Right hindlimb (tissue), 1 donor: ENCODE measurements at places on chromosomes 6 and 20.

DNA sequence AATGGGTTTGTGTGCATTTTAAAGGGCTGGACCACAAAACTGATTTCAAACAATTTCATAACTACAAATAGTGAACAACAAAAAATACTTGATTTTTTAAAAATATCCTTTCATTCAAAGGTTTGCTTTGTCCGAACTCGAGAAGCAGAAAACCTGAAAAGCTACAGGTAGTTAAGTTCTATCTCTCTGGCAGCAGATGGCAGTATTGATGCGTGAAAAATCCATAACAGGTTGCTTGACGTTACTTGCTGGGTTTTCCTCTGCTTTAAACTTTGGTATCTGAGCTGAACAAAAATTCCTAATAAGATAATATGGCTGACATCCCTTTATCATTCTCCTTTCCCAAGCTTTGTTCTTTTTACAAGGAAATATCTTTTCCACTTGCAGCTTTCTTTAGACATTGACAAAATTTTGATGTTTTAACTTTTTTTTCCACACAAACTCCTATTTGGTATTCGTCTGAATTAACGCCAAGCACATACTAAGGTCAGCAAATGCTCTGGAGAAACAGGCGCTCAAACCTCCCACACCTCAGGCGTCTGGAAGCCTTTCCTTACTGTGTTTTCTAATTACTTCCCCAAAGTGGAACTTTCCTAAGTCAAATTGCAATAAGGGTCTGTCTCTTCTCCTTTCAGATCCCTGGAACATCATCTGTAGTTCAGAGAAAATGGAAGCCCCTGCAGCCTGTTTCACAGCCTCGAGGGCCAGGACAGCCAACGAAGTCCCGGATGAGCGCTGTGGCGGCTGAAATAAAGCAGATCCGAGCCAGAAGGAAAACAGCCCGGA, 50.3 kb upstream of the GFRAL start:
- peak; percentile 45 for DNase-seq

- no peak for DNase-seq
These were observed 1223.0 kb downstream of the EPHA7 start for GRCh38 chr6:92196325-92196724.

- no peak for DNase-seq
These were observed 10.9 kb upstream of the NCOA3 start for GRCh38 chr20:47490795-47491194.

DNA sequence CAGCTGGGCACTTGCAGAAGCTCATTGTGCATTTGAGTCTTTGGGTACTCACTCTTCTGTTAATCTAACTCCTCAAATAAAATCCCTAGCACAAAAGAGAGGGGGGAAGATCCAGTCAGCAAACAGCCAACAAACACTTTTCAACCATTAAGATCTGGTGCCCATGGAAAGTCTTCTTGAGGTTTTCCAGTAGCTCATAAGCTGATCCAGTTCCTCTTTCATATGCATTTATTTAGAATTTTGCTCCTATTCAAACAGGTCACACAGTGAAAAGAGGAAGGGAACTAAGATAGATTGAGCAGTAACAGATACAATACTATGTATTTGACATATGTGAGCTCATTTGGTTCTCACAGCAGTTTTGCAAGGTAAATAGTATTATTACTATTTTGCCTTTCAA, 38.6 kb downstream of the HLA-DPB1 start:
- DNase-seq: no peak

DNA sequence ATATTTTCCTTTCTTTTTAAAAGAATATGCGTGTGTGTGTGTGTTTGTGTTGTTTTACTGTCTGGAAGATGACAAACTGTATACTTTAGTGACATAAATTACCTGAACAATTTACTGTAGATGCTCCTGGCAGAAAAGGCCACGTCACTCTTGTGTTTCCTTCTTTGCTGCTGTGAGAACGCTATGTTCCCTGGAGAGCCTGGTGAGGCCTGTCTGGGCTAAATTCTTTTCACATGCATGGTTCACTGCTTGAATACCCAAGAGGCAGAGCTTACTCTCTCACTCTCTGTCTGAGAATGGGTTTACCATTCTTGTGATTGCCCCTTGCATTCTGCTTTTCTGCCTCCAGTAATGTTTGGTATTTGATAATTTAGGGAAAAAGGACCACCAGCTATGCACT, 64.3 kb downstream of the EDN1 start:
- DNase-seq: no peak

DNA sequence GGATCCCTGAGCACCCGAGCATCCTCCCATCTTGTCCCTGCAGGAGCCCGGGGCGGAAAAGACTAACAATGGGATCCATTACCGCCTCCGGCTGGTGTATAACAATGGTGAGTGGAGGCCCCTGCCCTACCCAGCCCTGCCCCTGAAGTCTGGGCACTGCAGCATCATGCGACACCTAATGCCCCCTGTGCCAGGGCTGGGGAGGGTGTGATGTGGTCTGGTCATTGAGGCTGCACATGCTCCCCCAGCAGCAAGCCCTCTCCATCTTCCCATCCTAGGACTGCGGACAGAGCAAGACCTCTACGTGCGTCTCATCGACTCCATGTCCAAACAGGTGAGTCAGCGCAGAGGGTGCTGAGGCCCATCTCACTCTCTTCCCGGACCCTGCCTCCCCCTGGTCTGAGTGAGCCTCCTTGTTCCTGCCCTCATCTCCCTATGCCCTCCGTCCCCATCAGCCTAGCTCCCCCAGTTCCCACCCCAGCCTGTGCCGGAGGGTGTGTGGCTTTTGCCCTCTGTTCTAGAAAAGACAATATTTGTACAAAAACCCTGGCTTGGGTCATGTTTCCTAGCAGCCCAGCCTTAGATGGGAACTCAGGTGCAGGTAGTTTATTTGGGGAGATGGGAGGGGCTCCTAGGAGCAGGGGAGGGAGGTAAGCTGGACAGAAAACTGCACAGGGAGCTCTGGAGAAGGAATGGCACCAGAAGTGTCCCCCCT, 13.5 kb downstream of the EBF4 start:
- DNase-seq: no peak

DNA sequence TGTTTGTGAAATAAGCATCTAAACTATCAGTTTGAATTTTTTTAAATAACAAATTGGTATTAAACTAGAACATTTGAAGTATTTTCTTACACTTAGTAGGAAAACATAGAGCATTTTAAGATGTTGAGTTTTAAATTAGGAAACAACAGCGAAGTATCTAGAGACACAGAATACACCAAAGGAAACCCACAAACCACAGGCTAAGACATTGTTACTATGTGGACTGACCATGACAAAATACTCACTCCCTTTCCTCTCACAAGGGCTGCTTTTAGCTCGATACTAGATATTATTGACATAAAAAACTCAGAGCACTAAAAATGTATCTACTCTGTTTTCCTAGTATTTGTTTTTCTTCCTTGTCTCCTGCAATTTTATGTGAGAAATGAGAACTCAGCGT, 266.0 kb upstream of the CITED2 start:
- no peak for DNase-seq

DNA sequence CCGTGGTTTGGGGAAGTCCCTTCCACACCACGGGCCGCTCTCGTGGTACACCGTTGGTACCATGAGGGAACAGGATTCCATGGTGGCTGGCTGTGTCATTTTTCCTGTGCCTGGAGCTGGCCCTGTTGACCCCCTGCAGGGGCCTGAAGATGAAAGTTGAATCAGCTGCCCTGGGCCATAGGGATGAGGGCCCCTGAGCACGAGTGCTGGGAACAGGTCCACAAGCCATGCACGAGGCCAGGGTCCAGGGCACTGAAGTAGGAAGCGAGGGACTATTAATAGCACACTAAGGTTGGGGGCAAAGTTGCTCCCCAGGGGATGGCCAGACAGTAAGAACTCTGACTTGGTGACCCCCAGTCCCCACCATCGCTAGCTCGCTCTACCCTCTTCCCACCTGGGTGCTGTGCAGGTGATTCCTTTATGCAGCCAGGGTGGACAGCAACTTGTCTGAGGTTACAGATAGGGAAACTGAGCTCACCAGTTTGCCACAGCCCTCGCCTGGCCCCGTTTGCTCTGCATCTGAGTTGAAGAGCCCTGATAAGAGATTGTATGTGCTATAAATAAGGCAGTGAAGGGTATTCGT, 46.6 kb downstream of the SLC13A3 start:
- no peak for DNase-seq

DNA sequence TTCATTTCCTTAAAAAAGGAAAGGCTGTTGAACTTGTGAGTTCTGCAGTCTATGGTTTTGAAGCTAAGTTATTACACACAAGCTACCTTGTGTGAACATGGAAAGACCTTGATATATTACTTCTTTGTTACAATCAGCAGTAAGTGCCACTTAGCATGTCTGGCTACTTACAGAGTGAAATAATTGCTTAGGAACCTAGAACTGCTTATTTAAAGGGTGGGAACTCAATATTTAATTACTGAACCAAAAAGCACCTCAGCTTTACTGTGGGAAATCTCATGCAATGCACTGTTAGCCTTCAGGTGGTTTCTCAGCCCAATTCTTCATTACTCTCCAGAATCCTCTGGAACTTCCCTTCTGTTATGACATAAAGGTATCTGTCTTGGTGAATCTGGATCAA, 17.9 kb downstream of the PERP start:
- no peak for DNase-seq

DNA sequence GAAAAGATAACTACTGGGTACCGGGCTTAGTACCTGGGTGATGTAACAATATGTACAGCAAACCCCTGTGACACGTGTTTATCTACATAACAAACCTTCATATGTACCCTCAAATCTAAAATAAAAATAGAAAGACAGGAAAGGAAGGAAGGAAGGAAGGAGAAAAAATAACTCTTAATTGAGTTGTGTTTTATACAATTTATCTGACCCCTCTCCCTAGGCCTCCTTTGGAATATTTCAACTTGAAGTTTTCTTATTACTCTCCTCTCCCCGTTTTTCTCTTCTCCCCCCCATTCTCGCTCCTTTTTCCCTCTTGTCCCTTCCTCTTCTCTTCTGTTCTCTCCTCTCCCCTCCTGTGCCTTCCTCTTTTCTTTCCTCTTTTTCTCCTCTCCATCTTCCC, 156.1 kb downstream of the F13A1 start:
- no peak for DNase-seq

- DNase-seq: no peak
These were observed 37.0 kb upstream of the POU3F2 start for GRCh38 chr6:98797217-98797994.

- peak; percentile 84 for DNase-seq
These were observed 163.1 kb downstream of the SOD2 start for GRCh38 chr6:159529934-159530333.

- DNase-seq: no peak
These were observed 107.4 kb upstream of the MAP7 start for GRCh38 chr6:136657666-136658065.

- no peak for DNase-seq
These were observed 11.4 kb downstream of the HECA start for GRCh38 chr6:139146317-139146726.

DNA sequence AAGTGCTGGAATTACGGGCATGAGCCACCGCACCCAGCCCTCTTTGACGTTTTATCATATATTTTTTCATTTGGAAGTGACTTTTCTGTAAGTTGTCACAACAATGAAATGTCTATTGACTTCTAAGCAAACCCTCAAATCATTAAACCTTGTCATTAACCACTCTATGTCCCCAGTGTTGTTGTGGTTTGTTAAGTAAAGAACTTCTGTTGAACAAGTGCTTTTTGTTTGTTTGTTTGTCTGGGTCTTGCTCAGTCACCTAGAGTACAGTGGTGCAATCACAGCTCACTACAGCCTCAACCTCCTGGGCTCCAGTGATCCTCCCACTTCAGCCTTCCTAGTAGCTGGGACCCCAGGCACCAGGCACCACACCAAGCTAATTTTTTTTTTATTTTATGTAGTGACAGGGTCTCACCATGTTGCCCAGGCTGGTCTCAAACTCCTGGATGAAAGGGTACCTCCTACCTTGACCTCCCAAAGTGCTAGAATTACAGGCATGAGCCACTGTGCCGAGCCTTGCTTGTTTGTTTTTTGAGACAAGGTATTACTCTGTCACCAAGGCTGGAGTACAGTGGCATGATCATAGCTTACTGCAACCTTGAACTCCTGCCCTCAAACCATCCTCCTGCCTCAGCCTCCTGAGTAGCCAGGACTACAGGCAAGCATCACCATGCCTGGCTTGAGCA, 57.6 kb upstream of the LOC128125822 start:
- no peak for DNase-seq

DNA sequence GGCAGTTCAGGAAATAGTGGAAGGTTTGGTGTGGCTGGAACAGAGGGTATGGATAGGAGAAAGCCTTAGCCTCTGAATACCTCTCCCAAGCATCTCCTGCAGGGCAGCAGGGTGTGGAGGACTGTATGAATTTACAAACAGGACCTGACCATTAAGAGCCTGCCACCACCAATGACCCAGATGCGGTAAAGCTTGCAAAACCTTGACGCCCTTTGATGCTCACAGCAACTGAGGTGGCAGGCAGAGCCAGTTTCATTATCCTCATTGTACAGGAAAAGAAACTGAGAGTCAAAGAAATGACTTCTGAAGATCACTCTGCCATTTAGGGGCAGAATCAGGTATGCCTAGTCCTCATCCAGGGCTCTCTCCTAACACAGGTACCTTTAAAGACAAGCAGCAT, 2.4 kb downstream of the HM13 start:
- DNase-seq: no peak

DNA sequence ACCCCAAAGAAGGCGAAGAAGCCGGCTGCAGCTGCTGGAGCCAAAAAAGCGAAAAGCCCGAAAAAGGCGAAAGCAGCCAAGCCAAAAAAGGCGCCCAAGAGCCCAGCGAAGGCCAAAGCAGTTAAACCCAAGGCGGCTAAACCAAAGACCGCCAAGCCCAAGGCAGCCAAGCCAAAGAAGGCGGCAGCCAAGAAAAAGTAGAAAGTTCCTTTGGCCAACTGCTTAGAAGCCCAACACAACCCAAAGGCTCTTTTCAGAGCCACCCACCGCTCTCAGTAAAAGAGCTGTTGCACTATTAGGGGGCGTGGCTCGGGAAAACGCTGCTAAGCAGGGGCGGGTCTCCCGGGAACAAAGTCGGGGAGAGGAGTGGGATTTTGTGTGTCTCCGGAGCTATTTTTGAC, 69.6 kb downstream of the HFE start:
- peak; percentile 84 for DNase-seq

- DNase-seq: no peak
These were observed 22.2 kb upstream of the SCML4 start for GRCh38 chr6:107846262-107846795.

DNA sequence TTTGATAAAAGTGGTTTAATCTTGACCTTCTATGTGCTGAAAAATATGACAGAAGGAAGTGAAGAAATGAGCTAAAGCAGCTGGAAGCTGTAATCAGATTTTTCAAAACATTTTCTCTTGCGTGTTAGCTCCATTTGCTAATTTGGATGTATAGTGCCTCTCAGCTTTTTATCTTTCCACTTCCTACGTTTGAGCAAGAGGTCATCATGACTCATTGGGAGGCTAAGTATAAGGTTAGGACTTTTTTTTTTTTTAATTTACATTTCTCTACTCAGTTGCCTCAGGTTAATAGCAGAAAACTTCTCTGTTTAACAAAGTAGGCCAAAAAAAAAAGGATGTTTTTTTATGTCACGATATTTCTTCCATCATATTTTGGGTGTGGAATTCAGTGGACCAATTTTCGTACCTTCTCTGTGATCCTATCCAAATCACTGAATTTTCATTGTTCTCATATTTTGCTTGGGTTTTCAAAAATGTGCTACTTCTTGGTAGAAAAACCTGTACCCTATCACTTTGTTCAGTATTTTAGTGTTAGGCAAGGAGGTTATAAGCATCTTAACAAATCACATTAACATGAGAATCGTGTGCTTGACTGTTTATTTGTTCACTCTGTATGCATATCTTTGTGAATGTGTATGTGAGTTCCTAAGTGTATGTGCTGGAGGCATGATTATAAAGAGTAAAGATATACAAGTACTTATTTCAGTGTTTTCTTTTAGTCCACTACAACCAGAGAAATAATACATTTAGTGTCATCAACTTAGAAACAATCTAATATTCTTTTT, 1028.3 kb upstream of the EYS start:
- no peak for DNase-seq
